Dorsolateral prefrontal cortex (tissue), 122 donors: ENCODE measurements at places on chromosomes 5 and 9.
A peak's percentile ranks its signal among the peaks of the same experiment; 100 is the strongest.

DNA sequence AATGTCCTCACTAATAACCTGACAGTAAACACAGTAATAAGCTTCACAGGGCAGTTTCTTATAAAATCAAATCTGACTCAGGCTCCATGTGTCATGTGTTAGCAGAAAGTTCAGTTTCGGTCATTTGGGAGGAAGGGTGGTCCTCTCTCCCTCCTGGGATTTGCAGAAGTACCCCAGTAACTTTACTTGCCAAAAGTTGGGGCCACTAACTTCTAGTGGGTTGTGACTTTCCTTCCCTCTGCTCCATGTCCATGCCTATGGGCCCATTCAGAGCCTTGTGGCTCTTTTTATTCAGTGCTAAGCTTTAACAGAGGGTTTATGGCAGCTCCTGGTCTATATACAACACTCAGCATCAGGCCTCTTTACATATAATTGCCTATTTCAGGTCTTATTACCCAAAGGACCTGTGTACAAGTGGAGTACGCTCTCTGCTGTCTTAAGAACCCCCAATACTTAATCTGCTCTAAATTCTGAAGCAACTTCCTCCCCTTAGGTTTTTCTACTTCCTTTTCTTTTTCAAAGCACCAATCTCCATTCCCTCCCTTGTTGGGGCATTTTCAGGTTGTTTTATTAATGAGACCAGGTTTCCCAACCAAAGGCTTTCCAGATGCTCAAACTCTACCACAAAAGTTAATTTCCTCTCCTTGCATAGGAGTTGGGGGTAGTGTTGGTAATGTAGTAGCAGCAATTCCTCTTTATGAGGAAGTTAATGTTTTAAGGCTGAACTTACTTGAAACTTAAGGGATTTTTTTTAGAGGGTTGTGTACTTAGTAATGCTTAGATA is 107.7 kb downstream of the CCDC192 start:
- no peak for DNase-seq

DNA sequence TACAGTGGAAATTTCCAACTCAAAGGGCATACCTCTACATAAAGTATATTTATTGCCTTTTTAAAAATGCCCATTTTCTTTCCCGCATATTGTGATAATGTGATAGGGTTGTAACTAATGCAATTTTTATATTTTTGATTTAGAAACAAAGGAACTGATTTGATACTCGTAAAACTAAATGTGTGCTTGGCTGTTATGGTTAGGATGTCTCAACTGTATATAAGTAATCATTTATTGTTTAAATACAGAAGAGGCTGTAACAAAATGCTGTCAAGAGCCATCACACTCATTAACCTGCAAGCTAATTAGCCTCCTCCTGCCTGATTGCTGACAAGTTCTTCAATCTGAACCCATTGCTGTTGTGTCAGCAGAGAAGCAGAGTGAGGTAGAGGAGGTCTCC is 149.2 kb downstream of the PBX3 start:
- DNase-seq, result no peak

GRCh38 chr9:84067821-84068220 is 87.2 kb downstream of the RMI1 start:
- DNase-seq, result no peak

DNA sequence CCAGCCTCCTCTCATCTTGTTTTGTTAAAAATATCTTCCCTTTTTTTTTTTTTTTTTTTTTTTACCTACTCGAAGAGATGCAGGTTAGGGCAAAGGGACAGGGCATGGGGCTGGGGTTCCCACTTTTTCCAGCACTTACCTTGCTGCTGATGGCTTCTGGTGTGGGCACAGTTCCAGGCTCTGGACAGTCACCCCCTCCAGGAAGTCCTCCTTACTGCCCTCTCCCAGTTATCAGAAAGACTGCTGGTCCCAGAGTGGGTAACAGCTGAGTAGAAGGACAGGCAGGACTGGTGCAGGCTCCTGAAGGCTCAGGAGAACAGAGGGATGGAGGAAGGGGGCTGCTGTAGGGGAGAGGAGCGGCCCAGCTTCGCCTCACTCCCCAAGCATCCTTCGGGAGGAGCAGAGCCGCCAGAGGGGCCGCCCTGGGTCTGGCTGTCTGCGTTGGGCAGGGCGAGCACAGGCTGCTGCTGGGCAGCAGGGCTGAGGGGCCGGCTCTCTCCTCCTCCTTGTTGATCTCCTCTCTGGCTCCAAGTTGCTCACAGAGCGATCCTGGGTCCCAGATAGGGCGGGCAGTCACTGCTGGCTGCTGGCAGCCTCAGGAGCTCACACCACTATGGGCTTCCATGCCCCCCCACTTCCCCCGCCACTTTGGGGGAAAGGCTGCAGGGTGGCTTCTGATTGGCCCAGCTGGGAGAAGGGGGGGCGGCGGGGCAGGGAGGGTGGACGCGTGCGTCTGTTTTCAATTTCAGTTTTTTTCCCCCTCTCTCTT is at the start of gene PDGFRB:
Gene PDGFRB, minus strand, starts transcription at position 588 of the 769 bp plus-strand sequence. CDS start 18,798 bp downstream, outside the sequence.
- peak; percentile 72 for DNase-seq

DNA sequence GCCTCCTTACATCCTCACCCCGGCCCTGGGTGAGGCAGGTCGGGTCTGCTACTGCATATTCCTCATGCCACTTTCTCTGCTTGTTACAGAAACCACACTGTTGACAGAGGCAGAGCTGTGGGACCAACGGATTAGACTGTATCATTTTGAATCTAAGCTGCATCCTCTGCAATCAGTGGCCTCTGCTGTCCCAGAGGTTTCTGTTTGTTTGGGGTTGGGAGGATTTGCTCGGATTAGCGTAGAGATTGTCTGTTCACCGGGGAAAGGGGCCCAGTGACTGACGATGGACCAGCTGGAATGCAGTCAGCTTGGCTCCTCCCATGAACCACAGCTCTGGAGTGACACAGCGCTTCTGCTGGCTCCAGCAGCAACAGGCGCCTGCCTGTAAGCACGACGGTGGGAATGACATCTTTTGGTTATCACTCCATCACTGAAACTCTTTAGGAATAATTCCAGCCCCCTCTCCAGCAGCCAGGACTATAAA is 37.3 kb upstream of the ADRA1B start:
- peak; percentile 68 for DNase-seq

DNA sequence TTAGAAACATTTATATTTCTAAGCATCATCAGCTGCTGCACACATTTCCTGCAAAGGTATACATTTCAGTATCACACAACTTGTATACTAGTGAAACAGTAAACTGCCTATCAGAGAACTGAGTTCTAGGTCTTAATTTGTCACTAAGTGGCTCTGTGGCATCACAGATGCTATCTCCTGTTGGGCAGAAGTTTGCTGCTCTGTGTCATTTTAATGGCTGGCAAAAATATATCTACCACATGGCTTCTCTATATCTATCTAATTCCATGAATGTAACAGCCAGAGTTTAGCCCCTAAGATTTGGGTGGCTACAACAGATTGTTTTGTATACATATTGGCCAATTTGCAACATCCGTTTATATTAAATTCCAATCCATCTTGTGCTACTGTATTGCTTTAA is 1231.9 kb upstream of the C9orf72 start:
- no peak for DNase-seq

DNA sequence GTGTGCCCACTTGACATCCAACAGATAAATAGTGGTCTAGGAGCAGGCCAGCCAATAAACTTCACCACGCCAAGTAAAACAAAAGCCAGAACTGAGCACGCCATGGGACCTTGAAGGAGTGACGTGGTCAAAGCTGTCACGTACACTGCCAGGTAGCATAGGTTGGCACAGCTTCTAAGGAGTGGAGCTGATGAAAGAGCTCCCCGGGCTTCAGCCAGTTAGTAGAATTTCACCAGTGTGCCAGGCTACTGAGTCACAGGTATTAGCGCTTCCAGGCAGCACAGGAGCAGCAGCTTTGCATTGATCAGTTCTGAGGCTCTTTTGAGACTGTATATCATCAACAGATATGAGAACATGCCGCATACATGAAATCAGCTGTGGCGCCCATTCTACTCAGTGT is 19.4 kb downstream of the VLDLR start:
- DNase-seq, result no peak

DNA sequence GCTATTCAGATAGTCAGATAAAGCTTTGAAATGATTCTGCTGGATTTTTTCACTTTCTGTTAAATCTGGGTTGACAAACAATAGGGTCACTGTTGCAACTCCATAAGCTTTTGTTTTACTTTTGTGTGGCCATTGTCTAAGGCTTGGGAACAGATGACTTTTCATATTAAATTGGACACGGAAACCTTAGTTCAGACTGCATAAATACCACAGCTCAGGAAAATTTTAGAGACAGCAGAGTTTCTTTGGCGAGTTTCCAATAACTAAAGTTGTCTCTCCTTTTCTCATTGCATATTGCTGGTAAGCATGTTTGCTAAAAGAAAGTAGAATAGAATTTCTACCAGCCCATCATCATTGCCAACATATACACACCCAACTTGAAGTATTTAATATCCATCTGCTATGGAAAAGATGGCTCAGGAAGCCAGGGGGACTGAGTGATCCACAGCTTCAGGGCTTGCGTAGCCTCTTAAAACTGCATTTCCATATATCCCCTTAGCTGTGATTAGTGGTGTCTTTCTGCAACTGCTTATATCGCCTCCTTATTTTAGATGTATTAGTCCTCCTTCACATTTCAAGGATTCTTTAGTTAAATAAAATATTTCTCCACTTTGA is 168.2 kb downstream of the ARHGAP26 start:
- no peak for DNase-seq

DNA sequence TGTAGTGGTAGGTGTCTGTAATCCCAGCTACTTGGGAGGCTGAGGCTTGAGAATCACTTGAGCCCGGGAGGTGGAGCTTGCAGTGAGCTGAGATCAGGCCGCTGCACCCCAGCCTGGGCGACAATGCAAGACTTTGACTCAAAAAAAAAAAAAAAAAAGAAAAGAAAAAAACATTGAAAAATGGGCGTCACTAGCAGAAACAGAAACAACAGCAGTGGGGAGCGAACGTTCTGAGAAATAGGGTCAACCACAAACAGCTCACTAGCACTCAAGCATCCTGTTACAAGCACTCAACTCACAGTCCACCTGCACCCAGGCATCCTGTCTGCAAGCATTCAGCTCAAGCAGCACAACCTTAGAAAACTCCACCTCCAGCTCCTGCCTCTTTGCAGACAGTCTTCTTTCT is 17.2 kb downstream of the TRIM14 start:
- no peak for DNase-seq

- no peak for DNase-seq
Observed at GRCh38 chr9:77291714-77292113, 114.4 kb downstream of the VPS13A start.

GRCh38 chr5:87645224-87645623 is 232.5 kb upstream of the CCNH start:
- DNase-seq, result no peak

DNA sequence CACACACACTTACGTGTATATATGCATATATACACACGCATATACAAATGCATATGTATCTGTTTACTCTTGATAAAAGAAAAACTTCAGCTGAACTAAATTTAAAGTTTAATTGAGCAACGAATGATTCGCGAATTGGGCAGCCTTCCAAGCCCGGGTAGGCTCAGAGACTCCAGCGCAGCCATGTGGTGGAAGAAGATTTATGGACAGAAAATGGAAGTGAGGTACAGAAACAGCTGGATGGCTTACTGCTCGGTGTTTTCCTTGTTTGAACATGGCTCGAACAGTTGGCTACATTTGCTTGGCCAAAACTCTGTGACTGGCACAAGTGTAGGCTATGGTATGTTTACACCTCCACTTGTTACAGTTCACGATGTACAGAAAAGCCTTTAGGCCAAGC is 239.3 kb upstream of the PRDM9 start:
- DNase-seq, result no peak

GRCh38 chr9:78321505-78321904 is 24.6 kb downstream of the PSAT1 start:
- no peak for DNase-seq

- no peak for DNase-seq
Observed at GRCh38 chr9:89243296-89244061, 64.9 kb upstream of the SHC3 start.
